NCI-H1417 treated with DMSO at 0.1 percent for 48 hours (cell line): ENCODE measurements at places on chromosomes 1 and 21.

DNA sequence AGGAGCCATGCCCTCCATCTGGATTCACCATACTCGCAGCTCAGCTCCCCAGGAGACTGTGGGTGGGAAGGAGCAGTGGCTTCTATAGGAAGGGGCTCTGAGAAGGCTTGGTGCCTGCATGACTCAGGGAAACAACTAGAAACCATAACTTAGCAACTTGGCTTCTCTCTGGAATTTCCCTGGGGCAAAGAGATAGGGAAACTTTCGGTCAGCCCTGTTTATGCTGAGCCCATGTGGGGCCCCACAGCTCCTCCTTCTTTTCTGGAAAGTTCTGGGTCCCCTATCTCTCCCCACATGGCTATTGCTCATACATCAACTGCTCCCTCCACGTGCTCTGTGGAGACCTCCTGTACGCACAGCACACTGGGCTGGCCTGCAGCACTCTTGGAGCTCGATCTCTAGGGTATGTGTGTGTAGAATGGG, 39.3 kb downstream of the PLEKHA6 start:
- no peak for DNase-seq

DNA sequence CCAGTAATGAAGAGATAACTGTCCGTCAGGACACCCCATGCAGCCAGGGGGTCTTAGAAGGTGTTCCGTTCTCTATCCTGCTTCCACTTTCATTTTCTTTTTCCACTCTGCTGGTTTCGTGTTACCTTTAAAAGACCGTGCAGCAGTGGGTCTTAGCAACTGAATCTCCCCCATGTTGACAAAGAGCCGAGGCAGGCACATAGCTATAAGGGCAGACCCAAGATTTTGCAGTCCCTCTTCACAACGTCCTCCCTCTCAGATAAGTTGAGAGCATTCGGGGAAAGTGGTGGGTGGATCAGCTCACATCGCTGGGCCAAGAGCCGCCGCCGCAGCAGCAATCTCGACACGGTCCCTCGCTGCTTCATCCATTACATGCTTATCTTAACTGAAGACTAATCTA, 355.5 kb downstream of the LMO4 start:
- DNase-seq, result no peak

DNA sequence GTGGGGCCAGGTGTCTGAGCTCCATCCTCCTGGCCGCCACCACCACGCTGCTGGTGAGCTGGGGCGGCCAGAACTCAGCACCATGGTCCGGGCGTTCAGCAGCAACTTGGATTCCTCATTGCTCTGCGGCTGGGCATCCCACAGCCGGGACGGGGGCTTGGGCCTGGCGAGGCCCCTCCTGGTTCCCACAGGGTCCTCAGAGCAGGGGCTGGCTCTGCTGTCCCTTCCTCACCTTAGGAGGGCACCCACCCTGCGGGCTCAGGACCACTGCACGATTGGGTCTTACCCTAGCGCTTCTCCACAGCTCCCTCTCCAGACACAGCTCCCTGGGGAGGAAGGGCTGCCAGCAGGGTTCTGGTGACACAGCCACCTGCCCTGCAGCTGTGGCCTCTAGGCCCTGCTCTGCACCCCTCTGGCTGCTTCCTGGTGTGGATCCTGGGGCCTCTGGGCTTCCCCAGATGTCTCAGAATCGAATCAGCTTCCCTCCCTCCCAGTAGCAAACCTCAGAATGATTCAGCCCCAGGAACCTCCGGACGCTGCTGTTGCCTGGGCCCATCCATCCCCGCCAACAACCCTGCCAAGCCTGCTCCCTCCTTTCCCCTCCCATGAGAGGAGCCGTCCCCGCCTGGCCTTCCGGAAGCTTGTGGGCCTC, 25.0 kb downstream of the CRYAA start:
- no peak for DNase-seq

- DNase-seq, result no peak
Observed at GRCh38 chr1:213988507-213989001, 781 bp downstream of the PROX1 start.

DNA sequence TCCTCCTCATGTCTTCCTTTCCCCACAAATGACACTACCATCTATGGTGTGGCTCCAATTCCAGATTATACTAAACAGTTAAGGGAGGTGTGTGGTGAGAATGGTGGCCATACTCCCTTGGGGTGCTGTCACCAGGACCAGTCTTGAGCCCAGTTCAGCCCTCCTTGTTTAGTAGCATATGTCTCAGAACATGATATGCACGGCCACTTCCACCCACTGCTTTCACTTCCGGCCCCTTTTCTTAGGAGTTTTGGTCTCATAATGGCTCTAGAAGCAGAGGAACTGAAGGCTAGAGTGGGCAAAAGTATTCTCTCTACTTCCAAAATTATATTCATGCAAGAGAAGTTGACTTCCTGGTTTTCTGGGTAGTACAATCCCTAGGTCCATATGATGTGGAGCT, 45.3 kb upstream of the CACNA1E start:
- DNase-seq, result no peak

DNA sequence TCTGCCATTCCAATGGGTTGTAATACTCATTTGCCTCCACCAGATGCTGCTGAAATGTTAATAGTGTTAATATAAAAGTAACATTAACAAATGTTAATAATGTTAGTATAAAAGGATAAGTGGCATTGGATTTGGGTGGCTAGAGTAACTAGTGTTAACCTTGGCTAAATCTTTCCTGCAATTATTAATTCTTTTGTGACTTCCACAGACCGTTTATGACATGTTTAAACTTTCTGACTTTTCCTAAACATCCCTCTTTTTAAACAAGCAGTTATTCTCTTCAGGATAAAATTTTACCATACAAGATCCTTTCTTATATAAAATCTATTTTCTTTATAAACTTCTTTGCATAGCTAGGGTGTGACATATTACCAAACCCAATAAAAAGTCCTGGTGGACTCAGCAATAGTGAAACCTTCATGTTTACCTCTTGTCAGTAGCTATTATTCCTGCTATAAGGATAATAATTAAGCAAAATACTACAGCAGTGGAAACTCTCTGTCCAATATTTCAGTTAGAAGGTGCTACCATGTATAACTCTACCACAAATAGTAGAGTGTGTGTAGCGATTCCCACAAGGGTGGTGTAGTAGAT, 41.5 kb downstream of the CCDC30 start:
- no peak for DNase-seq

DNA sequence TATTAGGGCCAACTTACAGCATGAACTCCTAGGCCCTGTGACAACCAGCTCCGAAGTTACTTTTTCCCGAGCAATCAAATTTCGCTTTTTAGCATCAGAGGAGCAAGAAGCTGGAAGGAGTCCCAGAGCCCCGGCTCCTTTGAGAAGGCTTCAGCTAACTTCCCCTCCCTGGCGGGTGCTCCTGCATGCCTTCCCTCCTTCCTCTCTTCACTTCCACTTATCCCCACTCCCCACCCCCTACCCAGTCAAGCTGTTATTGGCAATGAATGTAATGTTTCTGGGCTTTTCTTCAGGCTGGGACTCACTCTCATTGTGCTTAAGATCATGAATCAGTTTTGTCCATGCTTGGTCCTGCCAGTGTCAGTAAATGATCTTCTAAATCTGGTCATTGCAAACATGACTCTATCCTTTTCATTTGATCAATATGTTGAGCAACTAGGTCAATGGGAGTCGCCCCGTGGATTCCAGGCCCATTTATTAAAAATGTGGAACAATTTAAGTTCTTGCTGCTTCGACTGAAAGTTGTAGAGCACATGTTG, 94.5 kb upstream of the TSPAN2 start:
- no peak for DNase-seq
